ENCODE measurements at places on chromosomes 3 and 15.

- no peak for DNase-seq
Observed at GRCh38 chr3:50345586-50346234, at the start of gene ZMYND10. Gene ZMYND10, minus strand, starts transcription at chr3:50345732. Its CDS starts 153 bp downstream, at chr3:50345579.

- DNase-seq, result no peak
Observed at GRCh38 chr3:60954048-60954447, 297.2 kb downstream of the FHIT start.

- no peak for DNase-seq
Observed at GRCh38 chr3:126295407-126295939, 61.7 kb downstream of the KLF15 start.

- DNase-seq, result no peak
Observed at GRCh38 chr3:184305577-184305976, 6.5 kb downstream of the PSMD2 start.

GRCh38 chr3:67860429-67860828, 206.0 kb upstream of the SUCLG2 start:
- no peak for DNase-seq

- no peak for DNase-seq
Observed at GRCh38 chr15:74422265-74422651, 11.5 kb downstream of the SEMA7A start.

DNA sequence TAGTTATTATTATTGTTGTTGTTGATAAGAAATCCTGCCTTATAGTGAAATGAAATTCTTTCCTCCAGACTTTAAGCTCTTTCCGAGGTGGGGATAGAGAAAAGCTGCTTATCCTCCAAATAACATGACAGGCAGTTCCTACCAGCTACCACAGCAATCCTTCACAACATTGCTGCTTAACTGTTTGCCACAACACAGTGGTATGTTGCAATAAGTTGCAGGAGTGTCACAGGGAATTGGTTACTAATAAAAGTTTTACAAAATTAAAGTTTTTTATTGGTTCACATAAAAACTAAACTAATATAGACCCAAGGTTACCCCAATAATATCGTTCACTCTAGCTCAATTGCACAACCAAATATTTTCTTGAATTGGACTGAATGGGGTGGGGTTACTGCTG, 57.4 kb upstream of the ICE2 start:
- no peak for DNase-seq

DNA sequence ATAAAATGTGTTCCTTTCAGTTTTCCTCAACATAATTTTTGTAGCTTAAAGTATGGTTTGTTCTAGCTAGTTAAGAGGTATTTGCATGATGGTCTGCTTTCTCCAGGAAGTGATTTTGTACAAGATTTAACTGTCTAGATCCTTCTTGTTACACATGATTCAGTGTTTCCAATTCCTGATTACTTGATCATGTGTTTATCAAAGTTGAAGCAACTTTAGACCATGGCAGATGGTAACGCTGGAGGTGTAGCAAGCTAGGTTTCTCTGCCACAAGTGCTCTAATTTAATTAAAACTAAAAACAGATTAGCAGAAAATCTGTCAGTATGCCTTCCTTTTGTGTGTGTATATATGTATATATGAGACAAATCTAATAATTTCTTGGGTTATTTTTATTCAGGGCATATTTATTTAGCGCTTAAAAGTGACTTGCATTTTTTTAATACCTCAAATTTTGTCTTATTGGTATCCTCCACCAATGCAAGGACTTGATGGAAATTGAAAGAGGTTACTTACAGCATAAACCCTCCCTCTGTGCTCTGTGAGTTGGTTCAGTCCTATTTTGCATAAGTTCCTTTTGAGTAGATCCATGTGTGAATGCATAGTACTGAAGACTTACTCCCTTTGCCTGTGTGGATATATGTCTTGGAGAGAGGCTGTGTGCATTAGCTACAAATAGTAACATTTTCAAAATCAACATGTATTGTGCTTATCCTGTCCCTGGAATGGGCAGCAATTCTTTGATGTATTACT, 157.3 kb upstream of the CGNL1 start:
- no peak for DNase-seq

GRCh38 chr3:81242871-81243270, 518.6 kb downstream of the GBE1 start:
- no peak for DNase-seq

GRCh38 chr3:182331341-182331740, 462.0 kb upstream of the ATP11B start:
- DNase-seq, result no peak

All from SIG-M5 (cell line).